NCI-H1105 (cell line): ENCODE measurements at places on chromosomes 5 and 9.

DNA sequence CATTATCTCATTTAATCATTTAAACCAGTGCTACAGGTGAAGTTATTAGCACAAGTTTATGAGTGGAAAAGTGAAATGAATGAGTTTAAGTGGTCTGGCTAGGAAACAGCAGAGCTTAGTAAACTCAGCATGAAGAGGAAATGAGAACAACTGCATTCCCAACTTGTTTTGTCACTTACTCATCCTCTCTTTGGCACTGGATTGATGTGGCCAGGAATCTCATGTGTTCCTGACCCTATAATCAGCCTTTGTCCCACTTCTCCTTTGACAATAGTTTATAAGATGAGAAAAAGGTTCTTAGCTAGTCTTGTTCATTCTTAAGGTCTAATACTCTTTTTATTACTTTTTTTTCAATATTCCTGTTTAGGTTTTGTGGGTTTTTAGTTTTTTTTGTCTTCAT lies 559.2 kb upstream of the TLE4 start:
- no peak for DNase-seq

- no peak for DNase-seq
Observed at GRCh38 chr5:179526978-179527377, 23.4 kb upstream of the RUFY1 start.

DNA sequence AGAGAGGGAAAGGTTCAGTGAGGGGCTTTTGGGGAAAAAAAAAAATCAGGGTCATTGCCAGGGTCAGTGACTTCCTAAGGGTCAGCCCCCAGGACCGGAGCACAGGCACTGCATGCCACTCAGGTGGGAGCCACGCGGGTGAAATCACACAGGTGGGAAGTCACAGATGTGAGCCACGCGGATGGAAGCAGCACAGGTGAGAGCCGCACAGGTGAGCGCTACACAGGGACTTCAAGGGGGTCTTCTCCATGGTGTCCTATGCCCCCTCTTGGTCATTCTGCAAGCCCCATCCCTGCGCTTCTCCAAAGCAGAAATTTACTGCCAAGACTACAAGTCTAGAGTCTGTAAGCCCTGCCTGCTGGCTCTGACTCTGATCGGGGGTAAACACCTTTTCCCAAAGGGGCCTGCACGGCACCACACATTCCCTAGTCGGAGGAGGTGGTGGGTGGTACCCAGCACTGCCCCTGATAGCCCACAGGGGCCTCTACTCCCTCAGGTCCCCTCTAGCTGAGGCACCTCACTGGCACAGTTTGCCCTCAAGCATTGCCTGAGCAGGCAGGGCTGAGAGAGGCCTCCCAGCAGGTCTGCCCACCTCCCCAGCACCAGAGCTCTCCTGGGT lies 18.3 kb upstream of the OBP2B start:
- DNase-seq, result no peak

- DNase-seq, result no peak
Observed at GRCh38 chr5:97644206-97644605, 461.2 kb upstream of the RIOK2 start.

DNA sequence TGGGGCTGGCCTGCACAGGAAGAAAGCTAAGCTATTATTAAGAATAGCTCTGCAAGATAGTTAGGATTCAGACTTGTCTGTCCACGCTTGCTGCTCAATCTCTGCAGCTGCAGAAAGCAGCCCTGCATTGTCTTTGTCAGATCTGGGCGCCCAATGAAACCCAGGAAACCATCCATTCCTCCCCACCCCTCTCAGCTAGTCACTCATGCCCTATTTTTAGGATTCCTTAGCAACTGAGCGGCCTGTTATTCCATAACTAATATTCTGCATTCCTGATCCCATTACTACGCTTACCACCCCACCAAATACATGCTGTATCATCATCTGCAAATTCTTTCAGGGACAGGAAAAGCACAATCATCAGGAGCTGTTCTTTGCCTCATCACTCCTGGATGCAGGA lies 52.9 kb upstream of the APC start:
- no peak for DNase-seq

DNA sequence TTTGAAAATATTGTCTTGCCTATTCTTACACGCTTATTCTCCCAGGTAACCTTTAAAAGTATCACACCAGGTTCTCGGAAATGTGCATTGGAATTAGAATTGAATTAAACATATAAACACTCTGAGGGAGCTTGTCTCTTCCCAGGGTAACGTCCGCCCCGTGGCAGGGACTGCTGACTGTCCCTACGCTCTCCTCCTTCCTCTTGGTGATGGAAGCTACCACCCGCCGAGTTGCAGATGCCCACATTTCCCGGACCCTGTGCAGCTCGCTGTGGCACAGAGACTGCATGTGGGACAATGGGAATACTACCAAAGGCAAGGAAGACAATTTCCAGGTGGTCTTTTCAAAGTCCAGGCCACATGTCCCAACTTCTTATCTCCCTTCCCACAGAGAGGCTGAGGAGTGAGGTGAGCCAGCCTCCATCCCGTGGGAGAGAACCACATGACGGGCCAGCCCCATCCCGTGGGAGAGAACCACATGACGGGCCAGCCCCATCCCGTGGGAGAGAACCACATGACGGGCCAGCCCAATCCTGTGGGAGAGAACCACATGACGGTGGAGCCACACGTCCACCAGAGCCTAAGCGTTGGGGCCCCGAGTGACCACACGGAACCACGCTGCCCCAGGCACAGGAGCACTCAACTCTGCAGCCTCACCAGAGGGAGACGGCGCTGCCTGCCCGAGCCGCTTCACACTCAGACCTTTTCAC lies 249.4 kb upstream of the IRX1 start:
- DNase-seq, result no peak

GRCh38 chr5:132839426-132840301 lies 9.2 kb upstream of the SHROOM1 start:
- DNase-seq, result no peak

DNA sequence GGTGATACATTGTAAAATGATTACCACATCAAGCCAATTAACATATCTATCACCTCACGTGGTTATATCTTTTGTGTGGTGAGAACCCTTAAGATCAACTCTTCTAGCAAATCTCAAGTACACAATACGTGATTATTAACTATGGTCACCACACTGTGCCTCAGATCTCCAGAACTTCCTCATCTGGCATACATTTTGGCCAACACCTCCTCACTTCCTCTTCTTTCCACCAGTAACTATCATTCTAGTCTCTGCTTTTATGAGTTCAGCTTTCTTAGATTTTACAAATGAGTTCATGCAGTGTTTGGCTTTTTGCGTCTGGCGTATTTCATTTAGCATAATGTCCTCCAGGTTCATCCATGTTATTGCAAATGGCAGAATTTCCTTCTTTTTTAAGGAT lies 35.8 kb downstream of the PRKACG start:
- DNase-seq, result no peak
